Activated T-helper 2 cell treated with anti-CD3 and anti-CD28 coated beads, Interferon-gamma antibody, Interleukin-2, Interleukin-4, amounts not matched to agents 10 μg/mL and 5 μg/mL and 100 μg/mL, durations not matched to agents 14 hours and 24 hours and 36 hours (primary cell): ENCODE measurements at places on chromosomes 11 and 22. TPM values are rescaled to one million over a fixed set of nuclear protein-coding genes. Genes with fewer than 3 reads are reported as not detected.

DNA sequence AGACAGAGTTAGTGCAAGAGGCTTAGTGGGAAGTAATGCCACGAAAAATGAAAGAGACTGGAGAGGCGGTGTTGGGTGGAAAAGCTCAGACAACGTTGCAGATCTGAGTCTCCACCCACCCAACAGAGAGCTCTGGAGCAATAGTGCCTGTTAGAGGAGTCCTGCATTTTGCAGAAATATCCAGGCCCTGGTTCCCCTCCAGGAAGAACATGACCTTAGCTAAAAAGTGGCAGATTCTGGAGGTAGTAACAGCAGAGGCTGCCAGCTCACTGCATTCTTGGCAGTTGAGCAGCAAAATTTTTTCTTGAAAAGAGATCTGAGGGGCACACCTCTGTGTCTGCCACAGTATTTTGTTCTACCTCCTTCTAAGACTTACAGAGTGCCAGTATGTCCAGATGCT is 27.7 kb upstream of the BIRC3 start:
- no peak for DNase-seq

- no peak for DNase-seq
Observed at GRCh38 chr11:121904148-121904547, 211.9 kb downstream of the BLID start.

- no peak for DNase-seq
Observed at GRCh38 chr11:83545494-83546260, 259.5 kb upstream of the CCDC90B start.

- DNase-seq, result no peak
Observed at GRCh38 chr11:134459246-134460061, 47.4 kb upstream of the B3GAT1 start.

DNA sequence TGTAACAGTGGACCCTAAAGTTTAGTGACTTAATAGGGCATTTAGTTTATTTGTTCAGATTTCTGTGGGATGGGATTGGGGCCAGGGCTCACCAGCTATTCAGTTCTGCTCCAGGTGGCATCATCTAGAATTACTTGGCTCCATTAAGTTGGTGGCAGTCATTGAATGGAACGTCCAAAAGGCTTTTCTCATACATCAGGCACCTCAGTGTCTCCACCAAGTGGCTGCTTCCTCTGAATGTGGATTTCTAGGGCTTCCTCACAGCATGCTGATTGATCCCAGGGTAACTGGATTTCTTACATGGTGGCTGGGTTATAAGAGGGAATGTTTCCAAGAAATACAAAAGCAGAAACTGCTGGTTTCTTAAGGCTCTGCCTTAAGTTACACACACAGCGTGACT is 34.7 kb downstream of the USP47 start:
- DNase-seq, result no peak

- DNase-seq, result no peak
Observed at GRCh38 chr11:35151241-35151640, 12.3 kb downstream of the CD44 start.

Gene TSGA10IP
- not detected in 2 replicates for total RNA-seq

Gene CASP12
- not detected in 2 replicates for total RNA-seq
